ENCODE measurements at places on chromosomes 12 and 14. TPM values are rescaled to one million over a fixed set of nuclear protein-coding genes. Genes with fewer than 3 reads are reported as not detected.

- DNase-seq = no peak
Observed at GRCh38 chr14:83624541-83624940, 1905.4 kb upstream of the FLRT2 start.

DNA sequence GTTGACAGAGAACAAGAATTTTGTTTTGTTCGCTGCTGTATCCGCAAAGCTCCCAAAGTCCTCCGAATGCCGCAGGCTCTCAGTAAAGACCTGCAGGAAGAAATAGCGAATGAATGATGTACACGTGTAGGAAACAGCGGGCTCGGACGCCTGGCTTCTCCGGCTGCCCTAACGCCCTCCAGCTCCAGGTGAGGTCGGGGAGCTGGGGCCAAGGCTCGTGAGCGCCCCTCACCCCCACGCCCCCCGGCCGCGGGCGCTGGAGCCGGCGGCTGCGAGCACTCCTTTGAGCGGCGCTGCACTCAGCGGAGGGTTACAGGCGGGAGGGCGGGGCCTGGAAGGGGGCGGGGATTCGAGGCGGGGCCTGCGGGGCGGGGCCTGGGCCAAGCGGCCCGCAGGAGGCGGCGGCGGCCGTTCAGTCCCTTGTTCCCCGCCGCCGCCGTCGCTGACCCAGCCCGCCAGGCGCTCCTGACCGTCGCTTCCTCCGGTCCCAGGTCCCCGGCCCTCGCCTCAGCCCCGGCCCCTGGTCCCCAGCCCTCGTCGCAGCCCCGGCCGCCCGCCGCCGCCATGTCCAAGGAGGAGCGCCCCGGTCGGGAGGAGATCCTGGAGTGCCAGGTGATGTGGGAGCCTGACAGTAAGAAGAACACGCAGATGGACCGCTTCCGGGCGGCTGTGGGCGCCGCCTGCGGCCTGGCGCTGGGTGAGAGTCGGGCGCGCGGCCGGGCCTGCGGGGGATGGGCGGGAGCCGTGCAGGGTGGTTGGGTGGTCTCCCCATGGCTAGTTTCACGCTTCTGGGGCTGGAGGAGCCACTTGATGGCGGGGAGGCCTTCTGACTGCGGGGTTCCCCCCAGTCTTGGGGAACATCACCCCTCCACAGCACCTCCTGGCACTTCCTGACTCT lies at the start of gene AACS:
AACS (plus strand) TSS at position 415 of the 898 bp plus-strand sequence; CDS start at position 565, 150 bp downstream.
- peak; percentile 73 for DNase-seq

DNA sequence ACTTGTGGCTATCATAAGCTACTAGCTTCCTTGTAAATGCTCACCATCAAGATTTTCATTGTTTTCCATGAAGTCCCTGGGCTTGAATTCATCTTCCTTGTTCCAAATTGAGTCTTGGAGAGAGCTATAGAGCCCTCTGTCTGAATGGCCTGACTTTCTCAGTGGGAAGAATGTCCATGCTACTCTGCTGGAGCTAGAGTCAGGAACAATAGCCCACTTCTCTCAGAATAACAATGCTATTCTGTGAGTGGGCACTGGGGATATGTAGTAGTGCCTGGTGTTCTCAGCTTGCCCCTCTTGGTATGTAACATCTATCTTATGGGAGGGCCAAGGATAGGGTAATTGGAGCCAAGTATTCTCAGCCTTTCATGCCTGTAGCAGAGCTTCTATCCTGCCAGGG lies 127.6 kb upstream of the TRHDE start:
- DNase-seq = no peak

GRCh38 chr12:66190519-66191370 lies 1.7 kb downstream of the IRAK3 start:
- no peak for DNase-seq

CRIP2 gene
- polyA plus RNA-seq = 18.1 TPM

DNA sequence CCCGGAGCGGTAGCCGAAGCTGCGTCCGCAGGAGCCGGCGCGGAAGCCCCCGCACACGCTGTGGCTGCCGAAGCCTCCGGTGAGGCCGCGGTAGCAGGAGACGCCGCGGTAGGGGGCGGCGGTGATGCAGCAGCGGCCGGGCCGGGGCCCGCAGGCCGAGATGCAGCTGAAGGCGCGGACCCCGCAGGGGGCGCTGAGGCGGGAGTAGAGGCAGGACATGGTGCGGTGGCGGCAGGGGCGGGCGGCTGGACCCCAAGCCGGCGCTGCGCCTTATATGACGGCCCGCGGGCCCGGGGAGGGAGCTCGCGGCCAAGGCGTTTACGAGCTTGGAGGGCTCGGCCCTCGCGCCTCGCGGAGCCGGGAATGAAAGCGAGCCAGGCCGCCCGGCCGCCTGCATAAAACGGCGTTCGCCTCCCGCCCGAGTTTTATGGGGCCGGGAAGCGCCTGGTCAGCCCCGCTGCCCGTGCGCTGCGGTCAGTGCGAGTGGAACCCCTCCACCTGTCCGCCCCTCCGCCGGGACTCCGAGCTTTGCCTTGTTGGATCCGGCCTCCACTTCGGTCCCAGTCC lies 16.0 kb upstream of the KRT86 start:
- peak; percentile 14 for DNase-seq

DNA sequence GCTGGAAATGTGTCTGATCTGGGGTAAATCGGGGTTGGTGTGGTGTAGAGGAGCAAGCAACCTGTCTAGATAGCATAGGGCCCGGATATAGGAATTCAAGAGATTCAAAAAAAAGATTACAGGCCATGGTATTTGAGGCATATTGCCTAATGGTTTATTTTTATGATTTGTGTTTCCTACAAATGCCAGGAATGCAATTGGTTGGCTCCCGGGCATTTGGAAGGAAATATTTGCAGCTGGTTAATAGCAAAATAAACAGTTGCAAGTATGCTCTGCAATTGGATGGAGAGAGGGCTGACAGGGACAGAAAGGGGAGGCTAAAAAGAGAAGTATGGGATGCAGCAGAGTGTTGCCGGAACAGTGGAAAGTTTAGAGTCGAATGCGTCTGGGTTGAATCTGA lies 315.6 kb upstream of the ATP2B1 start:
- DNase-seq = no peak

GRCh38 chr14:55265197-55265596 lies 6.0 kb upstream of the FBXO34 start:
- peak; percentile 9 for DNase-seq

DNA sequence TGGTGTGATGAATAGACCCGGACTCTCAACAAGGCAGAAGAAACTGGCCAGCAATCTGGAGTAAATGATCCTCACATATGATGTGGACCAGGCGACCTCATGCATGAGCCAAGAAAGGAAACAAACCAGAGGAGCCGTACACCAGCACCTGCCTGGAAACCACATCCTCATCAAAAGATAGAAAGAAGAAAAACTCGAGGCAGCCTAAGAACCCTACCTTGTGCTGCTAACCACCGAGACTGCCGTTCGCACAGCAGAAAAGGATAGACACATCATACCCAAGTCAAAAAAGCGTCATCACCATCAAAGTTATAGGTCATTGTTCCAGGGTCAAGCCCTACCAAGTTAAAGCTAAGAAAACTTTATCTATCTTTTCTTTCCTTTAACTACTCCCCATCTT lies 66.7 kb downstream of the RESF1 start:
- peak; percentile 2 for DNase-seq

KRT78 gene
- 0.28 TPM for polyA plus RNA-seq

SETD1B gene
- polyA plus RNA-seq = 0.56 TPM

GPR132 gene
- polyA plus RNA-seq = 8.4 TPM

CCDC91 gene
- 60.1 TPM for polyA plus RNA-seq

- DNase-seq = no peak
Observed at GRCh38 chr14:87067591-87067990, 925.4 kb downstream of the GALC start.

GRCh38 chr12:26499979-26500640 lies 304.7 kb downstream of the SSPN start:
- no peak for DNase-seq

GRCh38 chr12:124538194-124539082 lies 29.0 kb downstream of the NCOR2 start:
- DNase-seq = no peak

DNA sequence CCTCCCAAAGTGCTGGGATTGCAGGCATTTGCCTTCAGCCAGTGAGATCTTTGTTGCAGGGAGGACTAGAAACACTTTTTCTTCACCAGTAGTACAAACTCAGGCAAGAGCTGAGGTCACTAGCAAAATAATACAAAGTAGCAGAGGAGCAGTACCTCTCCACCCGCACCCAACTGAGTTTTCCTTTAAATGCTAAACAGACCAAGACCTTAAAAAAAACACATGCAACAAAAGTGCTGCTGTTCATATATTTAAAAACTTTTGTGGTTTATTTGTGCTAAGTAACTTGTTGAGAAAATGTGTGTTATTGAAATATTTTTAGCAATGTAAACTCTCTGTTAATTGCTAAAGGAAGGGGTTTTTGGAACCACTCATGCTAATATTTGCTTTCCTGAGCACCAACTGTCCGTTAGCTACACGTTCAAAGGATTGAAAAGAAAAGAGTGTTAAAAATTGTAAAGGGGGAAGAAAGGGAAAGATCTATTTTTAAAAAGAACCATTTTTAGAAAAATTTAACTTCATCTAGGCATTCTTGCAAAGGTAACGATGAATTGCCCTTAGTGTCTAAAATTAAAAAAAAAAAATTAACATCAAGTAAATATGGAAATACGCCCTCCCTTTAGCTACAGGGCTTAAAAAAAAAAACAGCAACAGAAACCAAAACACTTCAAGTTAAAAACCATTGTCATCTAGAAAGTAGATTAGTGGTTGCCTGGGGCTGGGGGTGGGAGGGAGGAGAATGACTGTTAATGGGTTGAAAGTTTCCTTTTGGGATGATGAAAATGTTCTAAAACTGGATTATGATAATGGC lies 114.0 kb upstream of the KRAS start:
- DNase-seq = peak; percentile 18

DNA sequence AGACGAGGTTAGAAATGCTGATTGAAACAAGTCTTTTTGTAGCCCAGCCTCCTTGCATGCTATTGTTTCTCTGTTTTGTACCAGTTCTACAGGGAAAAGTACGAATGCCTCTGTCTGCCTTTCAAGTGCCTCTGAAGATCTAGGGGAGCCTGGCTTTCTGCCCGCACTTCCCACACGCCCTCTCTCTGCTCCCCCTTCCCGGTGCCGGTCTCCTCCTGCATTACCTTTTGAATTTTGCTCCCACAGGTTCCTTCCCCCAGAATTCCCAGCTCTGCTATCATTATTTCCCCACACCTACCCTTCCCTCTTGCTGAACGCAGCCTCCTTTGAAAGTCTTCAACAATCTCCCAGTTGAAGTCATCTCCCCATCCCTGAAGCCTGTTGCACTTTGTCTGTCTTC lies 689.7 kb downstream of the BCL11B start:
- no peak for DNase-seq

Measured in immature natural killer cell (primary cell).